NCI-H1105 treated with DMSO at 0.1 percent for 48 hours (cell line): ENCODE measurements at places on chromosomes 6 and 20.

- DNase-seq: no peak
These were observed 117.9 kb downstream of the ISM1 start for GRCh38 chr20:13338999-13339411.

DNA sequence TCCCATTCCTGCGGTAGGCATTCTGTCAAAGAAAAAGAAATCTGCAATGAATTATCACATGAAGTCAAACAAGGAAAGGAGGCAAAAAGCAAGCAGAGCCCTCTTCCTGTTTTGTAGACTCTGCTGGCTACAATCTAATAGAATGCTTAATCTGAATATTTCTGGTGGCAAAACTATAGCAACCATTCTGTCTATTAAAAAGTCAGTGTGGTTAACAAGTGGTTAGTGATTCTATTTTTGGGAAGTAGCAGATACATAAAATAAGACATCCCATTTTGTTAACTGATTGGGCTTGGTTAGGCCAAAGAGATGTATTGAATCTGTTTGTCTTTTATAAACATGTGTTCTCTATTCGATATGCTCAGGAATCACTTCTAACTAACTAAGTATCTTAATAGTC is 442.3 kb downstream of the CDC5L start:
- no peak for DNase-seq

DNA sequence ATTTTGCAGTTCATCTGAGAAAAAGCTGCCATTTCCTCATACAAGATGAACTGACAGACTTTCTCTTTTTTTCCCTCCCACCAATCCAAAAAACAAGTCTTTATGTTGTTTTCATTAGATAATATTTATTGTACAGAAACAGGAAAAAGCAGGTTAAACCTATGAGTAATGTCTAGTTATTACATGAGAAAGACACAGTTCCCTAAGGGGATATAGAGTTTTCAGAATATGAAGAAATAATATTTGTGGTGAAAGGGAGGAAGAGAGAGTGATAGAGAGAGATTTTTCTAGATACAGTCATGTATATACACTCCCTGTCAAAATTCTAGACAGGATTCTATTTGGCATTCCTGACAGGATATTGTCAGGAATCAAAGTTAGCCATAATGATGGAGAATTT is 392.4 kb downstream of the BMP2 start:
- DNase-seq: no peak

DNA sequence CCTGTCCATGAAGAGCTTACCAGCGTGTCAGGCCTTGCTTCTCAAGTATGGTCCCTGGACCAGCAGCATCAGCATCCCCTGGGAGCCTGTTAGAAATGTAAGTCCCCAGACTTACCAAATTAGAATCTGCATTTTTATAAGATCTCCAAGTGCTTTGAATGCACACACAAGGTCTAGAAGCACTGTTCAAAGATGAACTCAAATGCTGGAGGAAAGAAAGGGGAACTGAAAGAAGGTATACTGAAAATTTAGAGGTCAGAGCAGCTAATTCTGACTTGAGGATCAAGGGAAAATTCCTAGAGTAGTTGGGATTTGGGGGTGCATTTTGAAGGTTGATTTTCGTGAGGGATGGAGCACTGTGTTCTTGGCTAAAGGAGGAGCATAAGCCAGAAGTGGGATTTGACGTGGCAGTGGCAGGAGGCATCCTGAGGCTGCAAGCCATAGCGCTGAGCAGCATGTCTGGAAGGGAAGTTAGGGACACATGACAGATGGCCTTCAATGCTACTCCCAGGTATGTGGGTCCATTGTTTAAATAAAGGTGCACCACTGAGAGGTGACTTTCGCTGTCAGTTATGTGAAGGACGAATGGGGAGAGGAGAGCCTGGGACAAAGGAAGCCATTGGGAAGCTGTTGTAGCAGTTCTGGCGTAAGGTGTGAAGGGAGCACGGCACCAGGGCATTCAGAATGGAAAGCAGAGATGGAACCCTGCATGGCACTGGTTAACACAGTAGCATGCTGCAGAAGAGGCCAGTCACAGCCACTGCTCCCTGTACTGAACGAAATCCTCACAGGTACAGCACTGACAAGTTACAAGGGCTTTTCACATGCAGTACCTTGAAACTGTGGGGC is 36.2 kb downstream of the ARMC2 start:
- DNase-seq: no peak

- no peak for DNase-seq
These were observed 195.0 kb downstream of the TMEM242 start for GRCh38 chr6:157128235-157128775.

DNA sequence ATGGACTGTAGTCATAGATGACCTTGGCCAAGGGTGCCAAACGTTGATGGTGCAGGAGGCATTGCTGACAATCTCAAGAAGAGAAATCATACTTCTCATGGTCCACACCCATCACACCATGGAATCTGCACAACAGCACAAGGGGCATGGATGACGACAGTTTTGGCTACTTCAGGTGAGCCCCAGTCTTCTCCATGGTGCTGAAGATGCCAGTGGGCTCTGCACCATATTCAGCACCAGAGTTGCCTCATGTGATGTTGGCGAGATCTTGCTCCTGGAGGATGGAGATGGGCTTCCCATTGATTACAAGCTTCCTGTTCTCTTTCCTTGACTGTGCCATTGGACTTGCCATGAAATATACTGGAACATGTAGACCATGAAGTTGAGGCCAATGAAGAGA is 188.9 kb downstream of the NRN1 start:
- DNase-seq: no peak

DNA sequence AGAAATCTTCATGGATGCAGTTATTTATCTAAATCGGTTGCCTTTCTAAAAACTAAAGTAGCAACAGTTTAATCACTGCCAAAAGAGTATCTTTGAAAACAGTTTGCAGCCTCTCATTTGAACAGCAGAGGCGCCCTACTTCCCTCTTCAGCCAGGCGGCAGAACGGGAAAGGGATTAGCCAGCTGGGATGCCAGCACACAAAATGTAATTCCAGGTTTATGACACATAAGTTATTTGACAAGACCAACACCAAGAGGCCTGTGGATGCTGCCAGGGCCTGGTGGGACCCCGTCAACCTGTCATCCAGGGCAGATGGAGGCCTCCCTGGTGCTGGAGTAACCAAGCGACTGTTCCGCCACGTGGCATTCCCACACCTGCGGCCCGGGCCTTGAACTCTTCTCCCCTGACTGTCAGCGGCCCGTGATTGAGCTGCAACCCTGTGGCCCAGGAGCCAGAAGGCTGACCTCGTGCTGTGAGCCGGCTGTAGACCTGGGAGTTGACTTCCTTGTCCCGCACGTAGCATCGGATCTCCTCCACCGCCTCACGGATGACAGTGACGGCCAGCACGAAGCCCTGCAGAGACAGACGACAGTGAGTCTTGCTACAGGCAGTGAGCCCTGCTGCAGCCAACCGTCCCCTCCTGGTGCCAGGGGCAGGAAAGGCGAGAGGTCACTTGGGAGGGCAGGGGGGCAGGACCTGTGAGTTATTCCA is 55.5 kb downstream of the ATP9A start:
- no peak for DNase-seq

DNA sequence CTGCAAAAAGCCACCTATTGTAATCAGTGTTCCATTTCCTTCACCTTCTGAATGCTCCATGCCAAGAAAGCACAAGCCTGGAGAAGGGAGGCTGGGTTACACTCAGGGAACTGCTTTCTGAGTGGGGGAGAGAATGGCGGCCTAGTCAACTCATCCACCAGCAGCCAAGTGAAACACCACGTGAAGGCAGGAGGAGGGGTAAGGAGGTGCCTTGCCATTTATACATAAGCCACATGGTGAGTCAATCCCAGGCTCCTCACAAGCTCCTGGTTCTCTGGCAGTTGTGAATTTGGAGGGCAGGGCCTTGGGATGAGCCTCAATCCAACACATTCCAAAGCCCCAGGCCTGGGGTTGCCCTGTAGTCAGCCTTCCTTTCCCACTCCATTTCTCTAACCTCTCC is 149.4 kb downstream of the CD24 start:
- DNase-seq: no peak

GRCh38 chr6:126010040-126010439 is 23.7 kb downstream of the TRMT11 start:
- no peak for DNase-seq

GRCh38 chr6:34179106-34179720 is 33.3 kb upstream of the GRM4 start:
- no peak for DNase-seq
